ENCODE measurements at places on chromosomes 3 and 15.

DNA sequence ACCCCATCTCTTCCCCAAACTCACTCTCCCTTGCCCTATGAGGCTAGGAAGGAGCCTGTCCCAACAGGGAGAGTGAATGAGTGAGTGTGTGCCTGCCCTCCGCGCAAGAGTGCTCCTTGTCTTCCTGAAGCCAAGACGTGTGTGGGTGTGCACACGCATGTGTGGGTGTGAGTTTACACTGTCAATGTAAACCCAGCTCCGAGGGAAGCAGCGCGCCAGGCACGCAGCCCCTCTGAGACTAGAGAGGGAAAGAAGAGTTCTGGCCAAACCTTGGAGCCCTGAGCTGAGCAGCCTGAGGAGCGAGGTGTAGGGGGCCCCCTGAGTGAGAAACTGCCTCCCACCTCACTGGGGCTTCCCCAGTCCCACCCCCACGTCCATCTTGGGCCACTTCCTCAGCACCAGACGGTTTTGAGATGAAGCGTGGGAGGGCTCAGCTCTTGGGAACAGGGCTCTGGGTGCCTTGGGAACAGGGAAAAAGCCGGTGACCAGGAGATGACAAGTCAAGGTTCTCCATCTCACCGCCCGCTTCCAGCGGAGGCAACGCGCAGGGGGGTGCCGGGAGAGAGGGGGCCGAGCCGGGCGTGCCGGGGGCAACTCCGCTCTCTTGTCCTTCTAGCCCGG, 5.1 kb downstream of the MECOM start:
- no peak for DNase-seq

GRCh38 chr3:48435774-48436476, 4.0 kb downstream of the CCDC51 start:
- DNase-seq, result peak; percentile 50

- DNase-seq, result no peak
These were observed 26.0 kb downstream of the NBEAL2 start for GRCh38 chr3:47005212-47006144.

DNA sequence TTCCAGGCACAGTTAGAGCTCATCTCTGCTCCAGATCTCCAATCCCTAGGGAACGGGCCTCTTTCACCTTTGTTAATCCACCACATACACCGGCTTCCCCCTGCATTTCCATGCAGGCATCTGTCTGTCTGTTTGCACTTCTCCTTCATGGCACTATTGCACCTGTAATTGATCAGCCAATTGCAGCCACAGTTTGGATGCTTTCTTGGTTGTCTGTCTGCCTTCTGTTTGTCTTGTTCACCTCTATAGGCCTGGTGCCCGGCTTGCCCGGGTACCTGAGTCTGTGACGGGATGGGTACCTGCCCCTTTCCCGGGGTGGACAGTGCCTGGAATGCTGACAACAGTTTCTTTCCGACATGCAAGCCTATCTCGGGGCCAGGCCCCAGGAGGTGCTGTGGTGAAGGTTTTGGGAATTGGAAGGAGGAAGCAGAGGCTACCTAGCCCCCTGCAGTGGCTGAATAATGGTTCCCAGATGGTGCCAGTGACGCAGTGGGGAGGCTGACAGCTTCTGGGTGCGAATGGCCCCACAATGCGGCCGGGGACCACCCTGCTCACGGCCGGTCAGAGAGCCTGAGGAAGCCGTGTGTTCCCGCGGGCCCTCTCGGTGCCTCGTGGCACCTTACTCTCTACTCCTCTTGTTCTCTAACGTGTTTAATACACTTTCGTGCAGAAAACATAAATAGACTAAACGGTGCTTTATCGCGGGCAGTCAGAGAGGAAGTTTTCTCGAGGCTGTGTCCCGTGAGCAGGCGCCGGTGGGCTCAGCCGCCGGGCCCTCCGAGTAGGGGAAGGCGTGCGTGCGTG, 31.3 kb upstream of the RAB6B start:
- no peak for DNase-seq

GRCh38 chr3:183638101-183638852, 2.9 kb downstream of the KLHL24 start:
- DNase-seq, result no peak

DNA sequence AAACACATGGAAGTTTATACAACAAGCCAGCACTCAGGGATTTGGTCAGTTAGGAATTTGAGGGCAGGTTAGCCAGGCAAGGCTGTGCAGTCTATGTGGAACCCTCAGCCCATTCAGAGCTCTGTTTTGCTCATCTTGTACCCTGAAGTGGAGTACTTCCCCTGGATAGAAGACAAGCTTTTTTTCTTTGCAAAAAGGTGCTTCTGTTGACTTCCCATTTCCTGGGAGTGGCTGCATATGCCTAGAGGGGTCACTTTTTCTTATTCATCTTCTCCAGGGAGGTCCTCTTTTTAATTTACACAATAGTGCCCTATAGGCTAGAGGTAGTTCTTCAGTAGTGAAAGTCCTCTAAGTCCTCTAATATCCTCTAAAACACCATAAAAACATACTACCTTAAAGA, 225.0 kb upstream of the P2RY1 start:
- no peak for DNase-seq
